KBM-7 (cell line): ENCODE measurements at places on chromosomes 1 and 21.
A peak's percentile ranks its signal among the peaks of the same experiment; 100 is the strongest.

DNA sequence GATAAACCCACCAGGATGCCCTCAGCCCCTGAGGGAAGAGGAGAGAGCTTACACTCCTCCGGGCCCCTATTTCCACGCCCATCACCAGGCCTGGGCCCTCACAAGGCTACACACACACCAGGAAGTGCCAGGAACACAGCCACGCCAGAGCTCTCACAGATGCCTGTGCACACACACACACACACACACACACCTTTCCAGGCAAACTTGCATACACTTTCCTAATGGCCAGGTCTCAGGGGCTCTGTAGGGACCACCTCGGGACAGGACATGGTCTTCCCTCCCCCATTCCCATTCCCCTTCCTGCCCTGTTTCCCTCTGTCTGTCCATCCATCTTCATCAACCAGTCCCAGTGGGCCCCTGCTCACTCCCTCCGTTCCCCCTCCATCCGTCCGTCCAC lies 9.7 kb upstream of the EPHA2 start:
- no peak for DNase-seq

DNA sequence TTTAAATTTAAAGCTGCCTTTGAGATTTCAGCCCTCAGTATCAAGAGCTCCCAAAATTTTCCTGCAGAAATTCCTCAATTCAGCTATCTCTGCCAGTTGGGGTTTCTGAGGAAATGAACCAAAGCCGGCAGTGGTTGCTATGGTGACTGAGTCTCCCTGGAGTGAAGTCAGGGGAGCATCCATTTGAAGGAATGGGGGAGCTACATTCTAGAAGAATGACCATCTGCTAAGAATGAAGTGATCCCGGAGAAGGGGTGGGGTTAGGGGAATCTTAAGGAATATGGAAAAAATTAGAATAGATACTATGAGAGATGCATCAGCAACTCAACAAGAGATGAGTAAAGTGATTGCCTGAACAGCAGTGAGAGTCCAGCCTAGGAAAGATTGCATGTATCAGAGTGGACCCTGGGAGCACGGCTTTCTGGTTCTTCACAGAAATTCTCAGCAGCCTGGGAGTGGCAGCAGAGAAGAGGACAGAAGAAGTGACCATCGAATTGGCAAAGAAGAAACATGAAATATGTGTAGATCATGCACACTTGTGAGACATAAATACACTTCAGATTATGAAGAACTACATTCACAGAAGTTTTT lies 94.7 kb downstream of the CHD1L start:
- no peak for DNase-seq

DNA sequence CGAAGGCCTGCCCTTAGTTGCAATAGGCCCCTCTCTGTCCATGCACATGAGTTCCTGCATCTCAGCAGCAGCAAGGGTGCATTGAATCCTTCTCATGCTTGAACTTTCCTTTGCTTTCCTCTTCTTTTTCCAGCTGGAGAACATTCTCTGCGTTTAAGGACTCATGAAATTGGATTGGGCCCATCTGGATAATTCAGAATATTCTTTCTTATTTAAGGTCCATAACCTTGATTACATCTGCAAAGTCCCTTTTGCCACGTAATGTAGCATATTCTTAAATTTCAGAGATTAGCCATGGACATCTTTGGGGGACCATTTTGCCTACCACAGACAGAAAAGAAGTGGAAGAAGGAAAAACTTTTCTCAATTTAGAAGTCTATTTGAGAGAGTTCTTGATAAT lies 159.7 kb upstream of the C21orf91 start:
- no peak for DNase-seq

GRCh38 chr1:108708691-108709660 lies 3.7 kb upstream of the FNDC7 start:
- DNase-seq: peak; percentile 58

GRCh38 chr1:179775009-179775408 lies 31.9 kb downstream of the FAM163A start:
- DNase-seq: no peak

DNA sequence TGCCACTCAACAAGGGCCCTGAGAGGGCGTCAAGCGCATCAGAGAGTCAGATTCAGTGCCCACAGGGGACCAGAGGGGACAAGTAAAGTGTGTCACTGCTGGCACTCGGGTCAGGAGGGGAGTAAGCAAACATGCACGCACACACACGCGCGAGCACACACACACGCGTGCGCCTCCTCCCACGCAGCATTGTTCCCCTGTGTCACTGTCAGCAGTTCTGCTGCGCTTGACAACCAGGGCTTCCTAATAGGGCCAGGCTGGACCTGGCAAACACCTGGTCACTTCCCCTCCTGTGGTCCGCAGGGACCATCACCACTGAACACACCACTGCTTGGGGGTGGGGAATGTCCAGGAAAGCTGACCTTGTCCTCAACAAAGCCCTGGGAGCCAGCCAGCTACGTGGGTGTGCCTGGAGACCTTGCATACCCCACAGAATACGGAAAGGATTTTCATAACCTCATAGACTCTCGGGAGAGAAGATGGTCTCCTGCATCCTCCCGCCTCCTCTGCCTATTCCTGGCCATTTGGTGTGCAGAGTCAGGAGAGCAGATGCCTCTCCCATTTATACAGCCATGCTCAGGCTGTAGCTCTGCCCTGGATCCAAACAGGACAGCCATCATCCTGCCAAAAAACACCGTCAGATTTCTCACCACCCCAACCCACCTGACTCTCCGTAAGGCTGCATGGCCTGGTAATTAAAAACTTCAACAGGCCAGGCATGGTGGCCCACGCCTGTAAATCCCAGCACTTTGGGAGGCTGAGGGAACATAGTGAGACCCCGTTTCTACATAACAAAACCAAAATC lies 73.2 kb downstream of the SSBP3 start:
- peak; percentile 19 for DNase-seq

- DNase-seq: no peak
Measured at GRCh38 chr1:94383966-94384408, 34.2 kb upstream of the ABCD3 start.

- no peak for DNase-seq
Measured at GRCh38 chr1:33655496-33655895, 183.1 kb downstream of the ZSCAN20 start.

GRCh38 chr1:4137621-4138415 lies 237.7 kb upstream of the C1orf174 start:
- no peak for DNase-seq

- DNase-seq: no peak
Measured at GRCh38 chr21:46041183-46041582, 56.7 kb upstream of the COL6A2 start.

GRCh38 chr21:41683815-41684214 lies 83.0 kb downstream of the RIPK4 start:
- no peak for DNase-seq

GRCh38 chr1:111825217-111825616 lies 69.5 kb downstream of the DDX20 start:
- no peak for DNase-seq

GRCh38 chr1:46183079-46183847 lies 7.0 kb upstream of the P3R3URF start:
- peak; percentile 30 for DNase-seq

DNA sequence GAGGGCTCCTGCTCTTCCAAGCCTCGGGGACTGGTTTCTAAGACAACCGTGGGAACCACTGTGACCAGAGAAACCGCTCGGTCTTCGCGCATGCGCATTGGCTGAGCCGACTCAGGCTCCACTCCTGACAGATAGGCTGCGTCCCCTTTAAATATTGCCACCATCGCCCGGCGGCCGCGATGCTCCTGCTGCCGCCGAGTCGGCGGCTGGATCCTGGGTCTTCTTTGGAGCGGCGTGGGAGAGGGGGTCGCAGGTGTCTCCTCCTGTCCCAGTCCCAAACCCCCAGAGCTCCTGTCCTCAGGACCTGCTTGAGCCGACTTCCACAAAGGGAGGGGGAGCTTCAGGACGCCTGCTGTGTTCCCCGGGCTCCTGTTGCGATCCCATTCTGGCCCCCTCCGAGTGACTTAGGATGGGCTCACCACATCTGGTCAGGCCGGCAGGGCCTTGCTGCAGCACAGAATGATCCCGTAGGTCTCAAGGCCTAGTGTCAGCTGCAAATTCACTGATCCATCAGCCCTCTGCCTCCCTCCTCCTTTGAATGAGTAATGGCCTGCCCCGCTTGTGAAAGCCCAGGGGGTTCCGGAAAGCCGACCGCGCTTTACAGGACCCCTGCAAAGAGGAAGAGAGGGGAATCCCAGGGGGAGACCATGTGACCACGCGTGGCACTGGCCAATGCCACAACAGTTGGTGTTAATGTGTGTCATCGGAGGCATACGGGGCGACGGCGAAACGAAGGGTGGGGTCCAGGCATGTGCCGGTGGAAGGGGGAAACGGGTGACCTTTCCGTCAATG lies 683.2 kb upstream of the TPTE start:
- DNase-seq: no peak

DNA sequence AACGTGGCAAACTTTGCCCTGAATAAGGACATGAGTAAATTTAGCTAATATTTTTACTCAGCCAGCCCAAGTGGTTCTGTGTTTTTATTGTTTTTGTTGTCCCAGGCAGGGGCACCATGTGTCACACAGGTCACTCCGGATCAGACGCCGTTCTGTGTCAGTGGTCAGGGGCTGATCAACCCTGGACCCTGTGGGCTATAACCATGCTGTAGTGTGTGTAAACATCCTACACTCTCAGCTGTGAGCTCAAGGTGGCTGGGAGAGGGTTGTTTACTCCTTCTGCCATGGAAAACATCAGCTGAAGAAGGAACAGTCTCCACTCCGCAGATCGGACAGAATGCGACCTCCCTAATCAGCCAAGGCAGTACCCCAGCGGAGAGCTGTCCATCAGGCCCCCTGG lies 26.5 kb upstream of the KCNQ4 start:
- DNase-seq: no peak

GRCh38 chr1:194598098-194598497 lies 1411.7 kb upstream of the B3GALT2 start:
- no peak for DNase-seq

- DNase-seq: no peak
Measured at GRCh38 chr1:226029568-226030225, 30.6 kb upstream of the SDE2 start.

DNA sequence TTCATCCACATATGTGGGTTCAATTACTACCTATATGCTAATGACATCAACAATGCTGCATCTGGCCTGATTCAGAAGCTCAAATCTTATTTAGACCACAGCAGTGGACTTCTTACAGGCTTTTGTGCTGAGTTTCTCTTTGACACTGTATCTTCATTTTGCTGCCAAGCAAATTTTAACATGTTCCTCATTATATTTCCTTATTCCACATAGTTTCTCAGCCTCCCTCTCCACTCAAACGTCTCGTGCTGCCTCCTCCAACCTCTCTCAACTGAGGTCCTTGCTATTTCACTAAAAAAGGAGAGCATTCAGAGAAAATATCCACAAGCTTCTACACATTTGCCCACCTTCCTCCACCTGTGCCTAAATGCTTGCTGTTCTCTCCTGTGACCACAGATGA lies 6.5 kb downstream of the TDRKH start:
- DNase-seq: no peak

GRCh38 chr1:52028328-52028727 lies 5.3 kb downstream of the KTI12 start:
- peak; percentile 61 for DNase-seq

DNA sequence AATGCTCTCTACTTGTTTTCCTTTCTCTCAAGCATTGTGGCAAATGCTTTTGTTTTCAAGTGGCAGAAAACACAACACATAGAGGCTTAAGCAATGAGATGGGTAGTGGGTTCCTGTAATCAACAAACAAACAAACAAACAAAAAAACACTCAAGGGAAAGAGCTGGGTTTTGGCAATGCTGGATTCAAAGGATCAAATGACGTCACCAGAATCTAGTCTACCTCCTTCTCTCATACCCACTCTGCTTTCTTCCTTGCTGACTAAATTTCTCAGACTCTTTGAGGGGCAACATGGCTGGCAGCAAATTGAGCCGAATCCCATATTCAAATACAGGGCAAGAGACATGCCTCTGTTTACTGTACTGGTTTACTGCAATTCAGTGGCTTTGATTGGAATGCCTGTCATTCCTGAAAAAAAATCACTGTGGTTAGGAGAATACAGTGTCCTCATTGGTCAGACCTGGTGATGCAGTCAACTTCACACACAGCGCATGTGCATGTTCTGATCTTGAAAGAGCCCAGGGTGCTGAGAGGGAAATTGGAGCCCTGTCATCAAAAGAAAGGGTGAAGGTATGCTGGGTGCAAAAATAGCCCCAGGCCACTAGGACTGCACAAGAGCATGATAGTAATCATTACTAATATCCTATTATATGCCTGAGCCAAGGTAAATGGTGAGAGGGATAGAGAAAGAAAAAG lies 356.2 kb downstream of the KCTD3 start:
- no peak for DNase-seq
